COR-L47 (cell line): ENCODE measurements at places on chromosomes 5 and 9.

DNA sequence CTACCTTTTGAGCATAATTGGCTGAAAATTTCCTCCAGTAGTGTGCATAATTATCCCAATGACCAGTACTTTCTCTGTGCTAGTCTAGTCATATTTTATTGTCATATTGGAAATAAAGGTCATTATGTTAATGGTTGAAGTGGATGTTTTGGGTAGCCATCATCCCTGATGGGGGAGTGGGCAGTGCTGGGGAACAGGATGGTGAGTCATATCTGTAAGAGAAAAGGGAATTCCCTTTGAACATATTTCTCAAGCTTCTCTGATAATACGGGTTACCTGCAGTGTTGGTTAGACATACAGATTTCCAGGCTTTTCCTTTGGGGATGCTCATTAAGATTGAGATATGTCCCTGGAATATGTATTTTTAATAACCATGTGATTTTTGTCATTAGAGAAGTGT lies 33.3 kb upstream of the SPATA31D4 start:
- DNase-seq = no peak

- DNase-seq = no peak
These were observed 1007.0 kb upstream of the NUDT12 start for GRCh38 chr5:104569621-104570020.

GRCh38 chr5:58040846-58041245 lies 419.0 kb downstream of the PLK2 start:
- DNase-seq = no peak

GRCh38 chr5:103708601-103709000 lies 146.0 kb upstream of the NUDT12 start:
- no peak for DNase-seq

DNA sequence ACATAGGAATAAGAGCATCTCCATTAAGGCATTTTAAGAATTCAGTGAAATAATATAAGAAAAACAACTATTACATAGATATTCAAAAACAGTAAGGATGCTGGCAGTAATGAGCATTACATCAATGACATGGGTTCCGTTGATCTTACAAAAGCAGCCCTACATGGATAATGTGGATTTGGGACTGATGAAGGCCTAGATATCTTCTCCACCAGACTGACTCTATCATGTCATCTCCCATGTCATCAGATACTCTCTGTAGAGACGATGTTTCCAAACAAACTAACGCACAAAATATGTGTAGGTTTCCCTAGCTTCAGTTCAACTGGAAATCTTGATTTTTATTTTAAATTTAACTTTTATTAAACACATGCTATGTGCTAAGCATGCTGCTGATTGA lies 3.6 kb downstream of the LURAP1L start:
- DNase-seq = no peak

DNA sequence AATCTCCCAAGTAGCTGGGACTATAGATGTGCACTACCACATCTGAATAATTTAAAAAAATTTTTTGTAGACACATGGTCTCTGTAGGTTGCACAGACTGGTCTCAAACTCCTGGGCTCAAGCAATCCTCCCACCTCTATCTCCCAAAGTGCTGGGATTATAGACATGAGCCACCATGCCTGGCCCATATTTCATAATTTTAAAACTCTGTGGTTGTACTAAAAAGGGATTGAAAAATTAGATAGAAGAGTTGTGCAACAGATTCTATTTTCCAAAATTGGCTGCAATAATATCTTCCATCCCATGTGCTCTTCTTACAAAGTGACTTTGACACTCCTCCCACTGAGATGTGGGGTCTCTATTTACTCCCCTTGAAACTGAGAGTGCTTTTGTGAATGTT lies 7.6 kb upstream of the UHRF2 start:
- no peak for DNase-seq

DNA sequence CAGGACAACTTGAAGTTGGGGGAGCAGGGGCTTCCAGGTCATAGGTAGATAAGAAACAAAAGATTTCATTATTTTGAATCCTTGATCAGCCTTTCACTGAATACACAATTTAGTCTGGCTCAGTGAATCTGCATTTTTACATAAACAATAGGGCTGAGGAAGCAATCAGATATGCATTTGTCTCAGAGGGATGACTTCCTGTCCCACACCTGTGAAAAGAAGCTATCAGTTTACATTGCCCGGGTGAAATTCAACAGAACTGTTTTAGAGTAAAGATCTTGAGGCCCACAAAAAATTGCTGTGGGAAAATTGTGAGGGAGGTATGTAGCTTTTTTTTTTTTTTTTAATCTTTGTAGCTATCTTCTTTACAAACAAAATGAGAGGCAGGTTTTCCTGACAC lies 38.3 kb downstream of the DNAJB5 start:
- no peak for DNase-seq

- DNase-seq = no peak
These were observed 104.4 kb upstream of the GNA14 start for GRCh38 chr9:77752554-77752953.

GRCh38 chr5:150598006-150598405 lies 42.5 kb upstream of the SYNPO start:
- no peak for DNase-seq

- DNase-seq = no peak
These were observed 222.9 kb downstream of the ARL15 start for GRCh38 chr5:54087436-54087835.

DNA sequence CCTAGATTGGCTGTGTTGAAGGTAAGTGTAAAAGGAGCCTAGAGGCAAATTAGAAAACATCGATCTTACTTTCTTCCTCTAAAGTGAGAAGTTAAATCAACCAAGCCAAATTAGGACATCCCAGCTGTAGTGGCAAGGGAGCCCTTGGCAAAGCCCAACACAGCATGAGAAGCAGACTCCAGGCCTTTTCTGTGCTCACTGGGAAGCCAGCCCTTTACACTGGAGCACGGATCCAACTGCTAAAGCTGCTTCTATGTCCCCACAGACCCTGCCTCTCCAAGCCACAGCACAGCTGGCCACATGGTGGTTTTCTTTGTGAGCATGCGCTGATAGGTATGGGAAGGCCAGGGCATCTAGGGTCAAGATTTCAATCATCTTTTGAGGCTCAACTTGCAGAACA lies 94.1 kb downstream of the APBA1 start:
- no peak for DNase-seq

DNA sequence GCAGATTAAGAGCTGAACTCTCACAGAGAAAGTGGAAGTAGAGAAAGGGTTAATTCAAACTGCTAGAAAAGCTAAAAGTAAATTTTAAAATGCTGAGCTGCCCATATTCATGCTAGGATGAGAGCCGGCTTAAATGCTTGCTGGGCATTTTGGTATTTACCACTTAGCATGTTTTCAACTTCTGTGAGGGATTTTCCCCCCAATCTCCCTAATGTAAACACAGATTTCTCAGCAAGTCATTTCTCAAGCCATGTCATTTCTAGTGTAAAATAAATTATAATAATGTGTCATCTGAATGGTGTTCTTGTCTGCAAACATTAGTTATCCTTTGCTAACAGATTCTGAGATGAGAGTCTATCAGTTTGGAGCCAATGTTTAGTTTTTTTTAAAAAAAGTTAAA lies 22.3 kb downstream of the RPS23 start:
- DNase-seq = no peak

DNA sequence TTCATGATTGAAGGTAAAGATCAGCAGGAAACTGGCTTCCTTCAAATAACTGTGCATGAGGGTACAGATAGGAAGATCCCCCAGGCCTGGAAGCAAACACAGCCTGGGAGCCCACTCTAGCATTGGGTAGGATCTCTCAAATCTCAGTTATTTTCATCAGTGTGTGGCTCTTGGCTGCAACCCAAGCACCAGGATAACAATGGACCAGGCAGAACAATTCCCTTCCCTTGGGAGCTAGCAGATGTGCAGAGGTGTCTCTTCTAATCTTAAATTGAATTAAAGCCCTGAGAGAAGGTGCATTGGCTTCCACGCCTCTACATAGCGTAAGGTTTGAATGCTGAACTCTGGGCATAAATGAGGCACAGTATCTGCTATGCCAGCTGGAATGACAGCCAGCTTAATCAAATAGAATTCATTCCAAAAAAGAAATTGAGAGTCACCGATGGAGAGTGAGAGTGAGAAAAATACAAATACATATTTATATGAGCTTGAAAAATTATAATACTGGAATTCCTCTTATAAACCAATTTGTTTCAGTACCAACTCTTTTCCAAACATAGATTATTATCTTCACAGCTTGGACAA lies 957.3 kb downstream of the CDH12 start:
- DNase-seq = no peak

DNA sequence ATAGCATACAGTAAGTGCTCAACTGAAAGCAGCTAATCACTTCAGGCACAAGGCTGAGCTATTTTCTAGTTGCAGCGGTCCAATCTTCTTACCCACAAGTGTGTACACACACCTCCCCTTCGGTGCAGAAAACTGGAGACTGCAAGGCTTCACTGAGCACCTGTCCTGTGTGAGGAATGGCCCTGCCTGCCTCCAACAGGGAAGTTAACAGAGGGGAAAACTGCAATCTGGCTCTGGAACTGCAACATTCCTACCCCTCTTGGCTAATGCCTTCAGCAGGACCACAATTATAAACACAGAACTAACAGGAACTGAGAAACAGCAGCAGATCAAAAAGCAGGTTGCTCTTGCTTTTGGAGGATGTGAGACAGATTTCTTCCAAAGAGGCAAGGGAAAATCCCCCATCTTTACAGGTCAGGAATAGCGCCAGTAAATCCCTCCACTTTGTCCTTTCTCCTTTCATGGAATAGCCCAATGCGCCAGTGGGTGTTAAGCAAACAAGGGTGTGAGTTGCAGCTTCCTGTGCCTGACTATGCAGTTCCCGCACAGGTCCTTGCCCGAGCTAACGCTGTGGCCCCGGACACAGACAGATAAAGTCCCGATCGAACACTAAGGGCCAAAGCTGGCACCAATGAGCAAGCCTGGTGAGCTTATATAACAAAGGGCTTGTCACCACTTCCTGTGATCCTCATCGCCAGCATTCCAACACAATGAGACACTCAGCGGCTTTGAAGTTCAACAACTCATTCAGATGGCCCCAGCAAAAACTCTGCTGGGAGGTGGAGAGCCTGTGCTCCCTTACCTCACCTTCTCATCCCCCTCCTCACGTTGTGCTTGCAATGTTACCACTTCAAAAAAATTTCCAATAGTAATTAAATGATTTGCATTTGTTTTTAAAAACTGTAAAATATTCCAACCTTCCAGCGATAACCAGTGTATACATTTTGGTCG lies 21.5 kb downstream of the SHB start:
- DNase-seq = peak; percentile 39

- DNase-seq = no peak
These were observed 54.9 kb upstream of the RPL26L1 start for GRCh38 chr5:172904312-172904642.

GRCh38 chr9:135848341-135849047 lies 58.9 kb downstream of the CAMSAP1 start:
- DNase-seq = no peak

GRCh38 chr5:84255315-84255714 lies 129.4 kb downstream of the EDIL3 start:
- DNase-seq = peak; percentile 35

- DNase-seq = no peak
These were observed 78.1 kb downstream of the CEMIP2 start for GRCh38 chr9:71690063-71690688.

- no peak for DNase-seq
These were observed 120.4 kb upstream of the FST start for GRCh38 chr5:53359916-53360517.

DNA sequence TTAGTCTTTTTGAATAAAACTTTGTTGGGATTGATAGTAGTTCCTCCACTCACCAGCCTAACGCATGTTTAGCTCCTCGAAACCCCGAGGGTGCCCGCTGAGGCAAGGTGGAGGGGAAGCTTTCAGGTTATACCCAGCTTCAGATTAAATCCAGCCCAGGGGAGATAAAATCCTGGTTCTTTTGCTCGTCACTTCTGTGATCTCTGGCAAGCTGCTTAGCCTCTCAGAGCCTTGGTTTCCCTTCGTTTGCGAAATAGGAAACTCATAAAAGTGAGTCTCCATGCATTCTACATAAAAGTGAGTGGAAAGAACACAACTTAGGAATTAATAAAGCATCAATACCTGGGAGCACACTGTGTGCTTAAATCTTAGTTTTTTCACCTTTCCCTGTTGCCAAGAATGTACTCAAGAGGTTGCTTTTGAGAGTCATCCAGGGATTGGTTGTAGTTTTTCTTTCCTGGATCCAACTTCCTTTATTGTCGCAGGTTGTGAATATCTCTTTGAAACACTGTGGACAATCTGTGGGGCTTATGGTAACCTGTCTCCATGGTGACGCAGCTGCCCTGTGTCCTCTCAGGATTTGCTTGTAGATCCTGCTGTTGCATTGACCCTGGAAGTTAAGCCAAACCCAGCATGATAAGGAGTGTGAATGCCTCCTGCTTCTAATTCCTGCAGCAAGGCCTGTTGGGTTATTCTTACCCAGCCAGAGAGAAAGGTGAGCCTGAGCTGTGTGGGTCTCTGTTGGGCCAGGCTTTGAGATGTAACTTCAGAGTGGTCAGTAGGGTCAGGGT lies 2.0 kb downstream of the GALNT12 start:
- DNase-seq = peak; percentile 13
